Peyer's patch (tissue), 4 donors: ENCODE measurements at places on chromosomes 4 and X. TPM values are rescaled to one million over a fixed set of nuclear protein-coding genes. Genes with fewer than 3 reads are reported as not detected.

Gene CDKL2
- not detected for total RNA-seq

Gene NAP1L3
- total RNA-seq: 0.57 TPM

Gene RTL5
- total RNA-seq: 0.18 TPM

- no peaks in the 10 kb centered on the region for H3K27me3 ChIP-seq
- H3K27ac ChIP-seq: no peak overlapping the region
- H3K36me3 ChIP-seq: peaks cover 30% of the 10 kb centered on the region
Measured at GRCh38 chr4:169682372-169683047, 62.1 kb downstream of the CLCN3 start.

Gene BMP3
- 33.5 TPM for total RNA-seq

Gene YY2
- 0.35 TPM for total RNA-seq

DNA sequence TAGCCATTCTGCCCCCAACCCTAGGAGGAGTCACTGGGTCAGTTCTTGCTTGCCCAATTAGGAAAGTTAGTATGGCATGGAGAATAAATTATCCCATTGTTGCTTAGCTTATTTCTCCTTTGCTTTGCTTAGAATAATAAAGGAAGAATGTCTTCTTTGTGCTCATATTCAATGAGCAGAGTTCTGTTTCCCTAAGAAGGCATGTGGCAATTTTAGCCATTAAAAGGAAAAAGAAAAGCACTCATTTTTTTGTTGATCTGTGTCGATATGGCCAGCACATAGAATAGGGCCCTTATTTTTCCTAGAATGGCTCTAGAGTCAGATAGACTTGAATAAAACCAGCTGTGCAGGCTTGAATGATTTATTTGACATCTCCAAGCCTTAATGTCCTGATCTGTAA lies 166.4 kb upstream of the PPARGC1A start:
- no peaks in the 10 kb centered on the region for H3K27me3 ChIP-seq
- no peaks in the 10 kb centered on the region for H3K36me3 ChIP-seq
- DNase-seq: no peak
- no peaks in the 10 kb centered on the region for H3K4me1 ChIP-seq

DNA sequence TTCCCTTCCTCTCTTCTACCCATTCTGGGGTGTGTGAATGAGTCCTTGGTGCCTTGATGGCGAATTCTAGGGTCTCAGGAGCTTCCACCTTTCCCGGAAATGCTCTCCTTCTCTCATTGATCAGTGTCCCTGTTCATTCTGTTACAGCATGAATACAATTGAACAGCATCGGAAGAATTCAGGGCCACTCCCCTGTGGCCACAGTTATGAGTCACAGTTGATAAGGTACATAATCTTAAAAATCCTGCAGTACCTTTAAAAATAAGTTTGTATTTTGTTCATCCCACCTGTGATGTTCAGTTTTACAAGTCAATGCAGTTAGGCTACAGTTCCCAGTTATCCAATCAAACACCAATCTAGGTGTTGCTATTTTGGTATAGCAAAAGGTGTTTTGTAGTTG lies 47.3 kb upstream of the FAM9A start:
- no peaks in the 10 kb centered on the region for H3K36me3 ChIP-seq
- no peaks in the 10 kb centered on the region for H3K4me1 ChIP-seq
- DNase-seq: no peak
- no peak overlapping the region for H3K4me3 ChIP-seq
- no peaks in the 10 kb centered on the region for H3K27me3 ChIP-seq
